ENCODE measurements at places on chromosomes 3 and 15. TPM values are rescaled to one million over a fixed set of nuclear protein-coding genes. Genes with fewer than 3 reads are reported as not detected.

The SLC12A1 gene
- not detected for total RNA-seq

The GNAT1 gene
- not detected for total RNA-seq

The COL7A1 gene
- 46.1 TPM for total RNA-seq

The ARGFX gene
- not detected for total RNA-seq

The ERICH6 gene
- total RNA-seq, result not detected

The PLA2G4E gene
- total RNA-seq, result not detected

The TRANK1 gene
- 14.4 TPM for total RNA-seq

The CHRNB4 gene
- not detected for total RNA-seq

The MUC20 gene
- 0.74 TPM for total RNA-seq

The GCNT3 gene
- total RNA-seq, result 0.14 TPM

The PLS1 gene
- total RNA-seq, result 0.14 TPM

Data from smooth muscle cell of bladder (primary cell).